Naive thymus-derived CD4-positive, alpha-beta T cell (primary cell): ENCODE measurements at places on chromosomes 11 and 22. TPM values are rescaled to one million over a fixed set of nuclear protein-coding genes. Genes with fewer than 3 reads are reported as not detected.

Gene ANGPTL5
- not detected for polyA plus RNA-seq

DNA sequence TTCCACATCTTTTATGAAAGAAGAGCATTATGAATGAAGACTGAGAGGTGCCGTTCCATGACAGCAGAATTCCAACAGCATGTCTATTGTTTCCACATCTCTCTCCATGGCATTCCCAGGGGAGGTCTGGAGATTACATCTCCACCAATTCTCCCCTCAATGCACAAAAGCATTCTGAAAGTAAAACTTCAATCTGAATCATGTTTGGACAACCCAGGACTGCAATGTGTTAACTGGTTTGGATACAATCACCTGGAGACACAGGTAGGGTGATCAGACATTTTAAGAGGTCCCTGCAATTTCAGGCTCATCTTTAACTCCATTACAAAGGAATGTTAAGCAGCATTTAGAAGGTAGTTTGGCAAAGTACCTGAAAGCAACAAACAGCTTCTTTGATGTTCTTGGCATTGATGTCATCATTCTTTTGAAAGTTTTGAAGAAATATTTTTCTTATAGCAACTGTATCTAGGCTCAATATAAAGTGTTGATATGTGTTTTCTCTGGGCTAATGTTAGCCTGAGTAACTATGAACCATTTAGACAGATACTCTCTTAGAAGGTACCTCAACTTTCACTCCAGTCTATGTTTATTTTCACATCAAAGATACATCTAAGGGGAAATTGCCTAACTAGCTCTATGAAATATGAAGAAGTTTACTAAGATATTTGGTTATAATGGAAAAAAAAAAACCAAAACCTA, 181.4 kb upstream of the MTMR2 start:
- peak overlapping the region; percentile 66 for H3K27ac ChIP-seq
- H3K36me3 ChIP-seq, result no peaks in the 10 kb centered on the region
- no peak overlapping the region for H3K4me3 ChIP-seq

GRCh38 chr11:34907934-34908593, 8.1 kb downstream of the APIP start:
- no peak overlapping the region for H3K27ac ChIP-seq
- no peaks in the 10 kb centered on the region for H3K36me3 ChIP-seq
- DNase-seq, result no peak
- no peaks in the 10 kb centered on the region for H3K4me1 ChIP-seq
- H3K4me3 ChIP-seq, result no peak overlapping the region

- no peaks in the 10 kb centered on the region for H3K27me3 ChIP-seq
- H3K4me3 ChIP-seq, result no peak overlapping the region
- no peaks in the 10 kb centered on the region for H3K4me1 ChIP-seq
- H3K27ac ChIP-seq, result no peak overlapping the region
Measured at GRCh38 chr22:38135133-38135706, 24.7 kb upstream of the BAIAP2L2 start.
